ENCODE measurements at places on chromosomes 4 and X. TPM values are rescaled to one million over a fixed set of nuclear protein-coding genes. Genes with fewer than 3 reads are reported as not detected.

Gene PRSS12
- total RNA-seq: 1.6 TPM

Gene DUSP21
- not detected for total RNA-seq

- DNase-seq: no peak
Measured at GRCh38 chrX:109871121-109871888, 131.6 kb upstream of the TMEM164 start.

DNA sequence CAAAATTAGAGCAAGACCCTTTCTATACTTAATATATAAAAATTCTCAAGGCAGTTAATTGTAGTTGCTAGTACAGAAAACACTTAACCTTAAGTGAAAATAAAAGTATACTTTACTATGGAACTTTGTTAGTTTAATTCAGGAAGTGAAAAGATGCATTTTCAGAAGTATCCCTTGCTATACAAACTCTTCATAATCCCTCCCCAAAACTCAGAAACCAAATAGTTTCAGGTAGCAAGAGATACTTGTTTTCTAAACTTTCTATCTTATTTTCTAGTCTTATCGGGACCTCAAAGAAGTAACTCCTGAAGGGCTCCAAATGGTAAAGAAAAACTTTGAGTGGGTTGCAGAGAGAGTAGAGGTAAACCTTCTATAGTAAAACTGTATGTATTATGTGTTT lies 14.3 kb downstream of the PAICS start:
- DNase-seq: no peak

Gene ANKRD50
- total RNA-seq: 7.0 TPM

- DNase-seq: peak; percentile 32
Measured at GRCh38 chrX:12245650-12246645, 107.7 kb downstream of the FRMPD4 start.

Gene TLR2
- total RNA-seq: 7.8 TPM

DNA sequence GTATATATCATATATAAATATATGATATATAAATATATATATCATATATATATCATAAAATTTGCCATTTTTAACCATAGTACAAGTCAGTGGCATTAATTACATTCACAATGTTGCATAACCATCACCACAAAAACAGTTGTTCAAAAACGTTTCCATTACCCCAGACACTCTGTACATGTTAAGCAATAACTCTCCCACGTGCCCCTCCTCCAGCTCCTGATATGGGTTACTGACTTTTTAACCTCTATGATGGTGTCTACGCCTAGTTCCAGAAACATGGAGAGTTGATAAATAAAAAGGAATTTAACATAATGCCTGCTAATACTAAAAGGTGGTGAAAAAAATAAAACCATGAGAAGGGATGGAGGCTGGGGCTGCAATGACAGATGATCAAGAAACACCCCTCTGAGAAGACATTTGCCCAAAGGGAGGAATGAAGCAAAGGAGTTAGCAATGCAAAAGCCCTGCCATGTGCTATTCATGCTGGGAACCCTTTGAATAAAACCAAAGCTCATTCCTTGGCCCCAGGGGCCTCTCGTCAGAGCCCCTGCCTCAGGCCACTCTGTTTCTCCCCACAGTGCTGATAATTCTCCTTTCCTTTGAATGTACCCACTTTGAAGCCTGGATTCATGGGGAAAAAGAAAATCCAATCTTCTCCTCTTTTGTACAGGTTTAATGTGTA lies 144.3 kb downstream of the NWD2 start:
- no peak for DNase-seq

DNA sequence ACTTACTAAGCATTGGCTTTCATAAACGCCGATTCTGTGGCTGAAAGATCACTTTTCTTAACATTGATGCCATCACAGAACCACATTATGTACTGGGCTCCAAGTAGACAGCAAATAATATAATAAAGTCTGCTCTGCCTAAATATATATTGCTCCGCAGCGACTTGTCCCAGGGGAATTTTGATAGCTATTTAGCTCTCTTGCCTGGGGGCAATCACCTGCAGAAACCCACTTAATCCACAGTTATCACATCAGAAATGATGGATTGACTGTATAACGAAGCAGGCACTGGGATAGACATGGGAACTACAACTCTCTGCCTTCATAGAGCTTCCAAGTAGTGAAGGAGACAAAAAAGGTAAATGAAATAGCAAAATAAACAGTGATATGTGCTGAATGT lies 48.0 kb upstream of the MYOZ2 start:
- no peak for DNase-seq

GRCh38 chrX:45421806-45422205 lies 221.1 kb upstream of the DIPK2B start:
- DNase-seq: no peak

- DNase-seq: peak; percentile 8
Measured at GRCh38 chrX:72306085-72306801, 529 bp upstream of the CITED1 start.

Gene FGG
- 121 TPM for total RNA-seq

Gene HSFX1
- 0.37 TPM for total RNA-seq

GRCh38 chrX:21004835-21005234 lies 369.4 kb upstream of the CNKSR2 start:
- no peak for DNase-seq

Gene CFI
- 0.19 TPM for total RNA-seq

DNA sequence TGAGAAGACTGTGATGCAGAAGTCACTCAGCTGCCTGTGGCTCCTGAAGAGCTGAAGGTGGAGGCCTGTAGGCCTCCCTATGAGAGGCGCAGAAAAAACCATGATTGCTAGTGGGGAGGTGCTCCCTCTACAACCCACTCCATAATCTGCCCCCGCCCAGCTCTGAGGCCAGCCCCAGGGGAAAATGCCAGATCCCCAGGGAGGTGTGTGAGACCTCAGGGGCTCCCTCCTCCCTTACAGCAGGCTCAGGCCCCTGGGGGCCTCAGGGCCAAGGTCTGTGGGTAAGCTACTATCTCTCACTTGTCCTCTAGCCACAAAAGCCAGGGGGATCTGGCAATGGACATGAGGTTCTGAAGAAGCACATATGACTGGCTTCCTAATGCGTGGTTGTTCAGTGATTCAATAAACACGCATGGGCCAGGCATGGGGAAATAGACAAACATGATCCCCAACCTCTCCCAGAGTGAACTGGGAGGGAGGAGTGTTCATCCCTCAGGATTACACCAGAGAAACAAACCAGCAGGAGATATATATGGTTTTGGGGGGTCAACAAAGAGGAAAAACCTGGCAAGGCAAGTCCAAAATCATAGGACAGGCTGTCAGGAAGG lies 51.0 kb upstream of the MTM1 start:
- no peak for DNase-seq

DNA sequence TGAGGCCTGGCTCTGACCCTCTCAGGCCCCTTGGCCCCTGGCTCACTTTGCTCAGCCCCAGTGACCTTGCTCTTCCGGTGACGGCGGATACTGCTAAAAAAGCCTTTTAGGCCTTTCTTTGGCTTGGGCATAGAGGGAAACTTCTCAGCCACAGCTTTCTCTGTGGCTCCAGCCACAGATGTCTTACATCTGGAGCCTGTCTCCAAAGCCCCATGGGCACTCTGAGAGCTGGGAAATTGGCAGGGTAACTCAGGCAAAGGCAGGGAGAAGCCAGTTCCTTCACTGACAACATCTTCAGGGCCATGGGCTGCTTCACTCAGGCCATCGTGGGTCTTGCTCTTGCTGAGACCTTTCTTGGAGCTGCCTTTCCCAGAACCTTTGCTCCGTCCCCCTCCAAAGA lies 12.8 kb downstream of the AMER1 start:
- no peak for DNase-seq

GRCh38 chr4:66045913-66046312 lies 375.6 kb upstream of the EPHA5 start:
- DNase-seq: no peak

DNA sequence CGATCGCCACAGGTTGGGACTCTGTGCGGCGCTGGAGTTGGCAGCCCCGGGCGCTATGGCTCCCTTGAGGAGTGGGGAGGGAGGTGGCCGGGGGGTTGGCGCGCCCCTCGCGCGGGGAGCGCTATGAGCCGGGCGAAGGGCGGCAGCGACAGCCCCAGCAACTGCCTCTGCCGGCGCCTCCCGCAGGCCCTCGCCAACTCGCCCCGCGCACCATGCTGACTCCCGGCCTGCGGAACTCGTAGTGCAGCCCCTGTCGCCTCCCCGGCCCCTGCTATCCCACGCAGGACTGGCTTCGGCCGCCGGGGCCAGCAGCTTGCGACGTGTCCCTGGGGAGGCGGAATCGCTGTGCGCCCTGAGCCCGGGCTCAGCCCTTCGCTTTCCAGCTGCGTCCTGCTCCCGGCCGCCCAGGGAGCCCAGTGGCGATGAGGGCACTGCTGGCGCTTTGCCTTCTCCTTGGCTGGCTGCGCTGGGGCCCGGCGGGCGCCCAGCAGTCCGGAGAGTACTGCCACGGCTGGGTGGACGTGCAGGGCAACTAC lies 415 bp downstream of the SHISA3 start:
- no peak for DNase-seq

- no peak for DNase-seq
Measured at GRCh38 chrX:139113708-139114107, 402.2 kb upstream of the FGF13 start.

DNA sequence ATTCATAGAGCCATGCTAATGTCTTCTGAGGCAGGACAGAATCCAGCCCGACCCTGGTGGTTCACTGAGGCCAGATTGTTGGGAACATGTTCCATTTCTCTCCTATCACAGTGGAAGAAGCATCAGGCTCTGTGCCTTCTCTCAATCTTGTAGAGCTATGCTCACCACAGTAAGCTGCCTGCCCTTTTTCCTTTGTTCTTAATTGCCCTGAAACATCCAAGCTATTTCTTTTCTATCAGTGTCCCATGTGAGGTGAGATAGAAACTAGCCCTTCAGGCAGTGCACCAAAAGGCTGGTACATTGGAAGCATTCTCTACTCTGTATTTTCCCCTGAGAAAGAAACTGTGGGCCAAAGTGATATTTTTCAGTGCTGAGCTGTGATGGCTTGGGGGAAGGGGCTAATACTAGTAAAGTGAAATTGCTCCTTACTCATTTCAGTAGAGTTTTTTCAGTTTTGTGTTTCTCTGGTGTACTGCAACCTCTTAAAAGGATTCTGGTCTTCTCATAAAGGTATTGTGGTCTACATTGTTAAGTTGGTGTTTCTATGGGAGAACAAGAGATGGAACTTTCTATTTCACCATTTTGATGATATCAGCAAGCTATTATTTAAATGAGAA lies 611.2 kb downstream of the RPA4 start:
- DNase-seq: no peak

GRCh38 chr4:119604266-119604665 lies 24.3 kb downstream of the PDE5A start:
- no peak for DNase-seq

Gene NSG1
- total RNA-seq: 5.5 TPM

GRCh38 chrX:9390693-9391368 lies 74.0 kb upstream of the TBL1X start:
- DNase-seq: no peak

GRCh38 chr4:157080605-157081004 lies 4.7 kb downstream of the GLRB start:
- no peak for DNase-seq

Gene MTNR1A
- total RNA-seq: not detected

DNA sequence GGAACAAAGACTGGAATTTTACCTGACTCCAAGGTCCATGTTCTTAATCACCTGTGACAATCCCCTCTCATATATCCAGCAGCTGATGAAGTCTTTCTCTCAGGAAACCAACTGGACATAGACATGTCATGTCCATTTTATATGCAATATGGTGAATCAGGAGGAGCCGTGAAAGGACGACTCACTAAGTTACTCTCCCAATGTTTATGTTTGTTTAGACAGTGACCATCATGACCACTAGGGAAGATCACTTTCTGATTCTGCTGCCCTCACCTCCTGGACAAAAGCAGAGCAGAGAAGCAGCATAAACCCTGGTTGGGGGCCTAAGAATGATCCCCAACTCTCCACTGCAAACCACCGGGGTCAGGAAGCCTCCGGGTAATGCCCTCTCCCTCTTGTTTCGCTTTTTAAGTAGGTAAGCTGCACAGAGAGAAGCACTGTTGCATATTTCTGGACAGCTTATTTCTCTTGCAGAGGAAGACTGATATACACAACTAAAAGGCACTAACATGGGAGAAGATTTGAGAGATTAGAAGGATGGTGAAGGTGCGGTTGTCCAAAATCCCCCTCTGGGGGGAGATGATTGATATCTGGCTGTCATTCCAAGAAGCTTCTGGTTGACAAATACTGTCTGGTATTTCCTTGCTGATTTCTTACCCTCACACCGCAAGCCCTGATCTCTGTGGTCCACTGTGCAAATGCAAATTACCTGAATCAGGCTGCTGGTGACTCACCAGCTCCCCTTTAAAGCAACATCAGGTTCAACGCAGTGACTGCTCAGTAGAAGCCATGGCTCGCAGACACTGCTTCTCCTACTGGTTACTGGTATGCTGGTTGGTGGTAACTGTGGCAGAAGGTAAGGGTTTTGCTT lies at the start of gene ODAPH:
ODAPH (plus strand) TSS at position 773 of the 871 bp plus-strand sequence; CDS start at position 790, 17 bp downstream.
- DNase-seq: peak; percentile 22

DNA sequence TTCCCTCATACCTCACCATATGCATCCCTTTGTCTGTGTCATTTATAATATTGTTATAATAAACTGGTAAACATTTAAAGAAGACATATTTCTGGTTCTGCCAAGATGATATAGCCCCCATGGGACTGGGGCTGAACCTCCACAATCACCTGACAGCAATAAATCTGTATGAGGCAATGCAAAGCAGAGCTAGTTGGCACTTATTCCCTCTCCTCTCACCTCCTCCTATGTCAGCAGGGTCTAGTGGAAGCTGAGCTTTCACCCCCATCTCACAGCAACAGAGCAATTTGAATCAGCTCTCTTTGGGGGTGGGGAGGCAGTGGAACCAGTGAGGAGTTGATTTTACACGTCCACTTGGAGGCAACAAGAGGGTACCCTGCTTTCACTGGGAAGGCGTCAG lies 206.9 kb downstream of the AR start:
- DNase-seq: no peak

GRCh38 chr4:38184404-38184803 lies 224.2 kb downstream of the PTTG2 start:
- no peak for DNase-seq

DNA sequence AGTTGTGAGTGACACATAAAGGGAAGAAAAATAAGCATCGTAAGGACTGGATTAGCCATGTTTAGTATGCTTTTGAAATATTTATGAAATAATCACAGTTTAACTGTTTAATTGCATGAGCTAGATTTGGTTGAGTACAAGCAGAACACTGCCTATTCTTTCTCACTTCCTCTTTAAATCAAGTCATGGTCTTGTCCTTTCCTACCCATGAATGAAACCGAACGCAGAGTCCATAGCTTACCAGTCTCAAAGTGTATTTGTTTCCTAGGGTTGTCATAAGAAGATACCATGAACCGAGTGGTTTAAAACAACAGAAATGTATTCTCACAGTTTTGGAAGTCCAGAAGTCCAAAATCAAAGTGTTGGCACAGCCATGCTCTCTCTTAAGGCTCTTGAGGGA lies 684.0 kb upstream of the MAGEB2 start:
- no peak for DNase-seq
